Stimulated activated CD4-positive, alpha-beta T cell treated with anti-CD3 and anti-CD28 coated beads, TNF-alpha, amount 100 ng/mL, for 24 hours (primary cell): ENCODE measurements at places on chromosomes 2 and 18.

DNA sequence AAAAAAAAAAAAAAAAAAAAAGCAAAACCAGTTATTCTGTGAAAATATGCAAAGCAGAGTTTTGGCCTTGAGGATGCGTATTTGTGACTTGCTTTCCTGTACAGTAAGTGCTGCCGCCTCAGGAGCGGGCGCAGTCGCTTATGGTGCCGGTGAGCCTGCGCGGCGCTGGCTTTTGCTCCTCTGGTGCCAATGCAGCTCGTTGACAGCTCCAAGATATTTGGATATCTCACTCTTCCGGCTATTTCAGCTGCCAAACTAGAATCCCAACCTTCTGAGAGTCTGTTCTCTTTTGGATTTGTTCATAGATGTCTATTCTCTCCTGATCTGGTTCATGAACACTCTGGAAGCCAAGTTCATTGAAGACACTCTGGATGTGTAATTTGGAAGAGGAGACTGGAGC, 184.1 kb downstream of the AGAP1 start:
- DNase-seq, result no peak

DNA sequence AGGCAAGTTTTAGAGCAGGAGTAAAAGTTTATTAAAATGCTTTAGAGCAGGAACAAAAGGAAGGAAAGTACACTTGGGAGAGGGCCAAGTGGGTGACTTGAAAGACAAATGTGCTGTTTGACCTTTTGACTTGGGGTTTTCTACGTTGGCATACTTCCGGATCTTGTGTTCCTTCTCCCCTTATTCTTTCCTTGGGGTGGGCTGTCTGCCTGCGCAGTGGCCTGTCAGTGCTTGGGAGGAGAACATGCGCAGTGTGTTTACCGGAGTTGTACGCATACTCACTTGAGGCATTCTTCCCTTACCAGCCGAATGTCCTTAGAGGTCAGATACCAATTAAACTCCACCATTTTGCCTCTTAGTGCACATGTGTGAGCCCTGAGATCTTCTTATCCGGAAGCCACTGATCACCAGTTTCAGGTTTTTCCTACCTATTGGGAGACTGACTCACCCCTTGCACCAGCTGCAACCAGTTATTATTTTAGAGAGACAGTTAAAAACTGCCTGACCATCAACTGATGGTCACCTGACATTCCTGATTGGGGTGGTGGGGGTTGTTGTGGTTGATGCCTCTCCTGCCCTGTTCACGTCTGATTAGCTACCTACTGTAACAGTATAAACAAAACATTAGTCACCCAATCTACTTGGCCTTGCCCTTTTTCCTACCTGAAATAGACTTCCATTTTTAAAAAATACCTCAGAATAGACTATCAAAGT, 67.5 kb downstream of the NYAP2 start:
- DNase-seq, result no peak

DNA sequence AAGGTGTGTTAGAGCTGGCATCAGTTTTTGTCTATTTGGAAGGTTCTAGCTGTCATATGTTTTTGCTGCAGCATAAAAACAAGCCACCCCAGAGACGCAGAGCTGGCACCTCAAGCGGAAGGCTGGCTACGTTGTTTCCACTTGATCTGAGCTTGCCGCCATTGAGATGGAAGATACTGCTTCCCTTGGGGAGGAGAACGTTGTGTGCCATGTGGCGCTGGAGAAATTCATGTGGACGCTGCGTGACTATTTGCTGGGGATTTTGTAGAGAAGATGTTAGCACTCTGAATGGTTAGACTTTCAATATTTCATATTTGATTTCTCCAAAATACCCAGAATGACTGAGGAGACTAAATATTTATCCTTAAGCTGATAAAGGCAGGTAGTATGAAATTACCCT, 216.2 kb upstream of the ST6GAL2 start:
- no peak for DNase-seq

- DNase-seq, result no peak
Observed at GRCh38 chr2:111005307-111005706, 115.4 kb upstream of the BCL2L11 start.
